Tongue (tissue), 3 donors: ENCODE measurements at places on chromosomes 1 and 21. TPM values are rescaled to one million over a fixed set of nuclear protein-coding genes. Genes with fewer than 3 reads are reported as not detected.

The FNDC10 gene
- 1.0 TPM for total RNA-seq

The TXNIP gene
- total RNA-seq, result 834 TPM

The CLSTN1 gene
- total RNA-seq, result 110 TPM

The AVPR1B gene
- not detected for total RNA-seq

The FAM72C gene
- total RNA-seq, result 0.51 TPM

The ETV3L gene
- not detected for total RNA-seq

The FAM3B gene
- 6.6 TPM for total RNA-seq

The RAB3B gene
- 0.51 TPM for total RNA-seq

The IFNGR2 gene
- 42.3 TPM for total RNA-seq

The SPATA21 gene
- not detected for total RNA-seq

The TNFRSF1B gene
- 10.7 TPM for total RNA-seq

The GPR161 gene
- total RNA-seq, result 10.1 TPM

The WDR64 gene
- not detected for total RNA-seq

The ZC3H11A gene
- total RNA-seq, result 122 TPM

The LIN28A gene
- not detected for total RNA-seq

The SCP2 gene
- total RNA-seq, result 92.8 TPM

The FNDC7 gene
- total RNA-seq, result not detected

The TP73 gene
- 6.1 TPM for total RNA-seq

The SPRR2F gene
- not detected for total RNA-seq

The CR1L gene
- not detected for total RNA-seq

The FAM163A gene
- total RNA-seq, result 0.21 TPM

The GJA8 gene
- not detected for total RNA-seq

The ANKRD65 gene
- 13.4 TPM for total RNA-seq

The FCN3 gene
- 0.82 TPM for total RNA-seq

The KCND3 gene
- 2.6 TPM for total RNA-seq

The RPRD2 gene
- total RNA-seq, result 15.0 TPM

The AADACL3 gene
- not detected for total RNA-seq

The OR2T33 gene
- not detected for total RNA-seq

The SLC2A5 gene
- 15.9 TPM for total RNA-seq

The RUSC1 gene
- 23.0 TPM for total RNA-seq

The CYP4A11 gene
- not detected for total RNA-seq

The F5 gene
- total RNA-seq, result 0.62 TPM

The FCRL4 gene
- total RNA-seq, result not detected

The KRTAP10-11 gene
- not detected for total RNA-seq

The FCMR gene
- 4.4 TPM for total RNA-seq

The CFAP45 gene
- 0.10 TPM for total RNA-seq

The UBXN10 gene
- 0.51 TPM for total RNA-seq

The SLAMF6 gene
- total RNA-seq, result not detected
